Stimulated activated CD8-positive, alpha-beta memory T cell treated with anti-CD3 and anti-CD28 coated beads, Interleukin-2, amount 100 ng/mL, for 48 hours (primary cell): ENCODE measurements at places on chromosomes 3 and 15.

GRCh38 chr3:27533718-27534573 lies 49.8 kb upstream of the SLC4A7 start:
- no peak for DNase-seq

DNA sequence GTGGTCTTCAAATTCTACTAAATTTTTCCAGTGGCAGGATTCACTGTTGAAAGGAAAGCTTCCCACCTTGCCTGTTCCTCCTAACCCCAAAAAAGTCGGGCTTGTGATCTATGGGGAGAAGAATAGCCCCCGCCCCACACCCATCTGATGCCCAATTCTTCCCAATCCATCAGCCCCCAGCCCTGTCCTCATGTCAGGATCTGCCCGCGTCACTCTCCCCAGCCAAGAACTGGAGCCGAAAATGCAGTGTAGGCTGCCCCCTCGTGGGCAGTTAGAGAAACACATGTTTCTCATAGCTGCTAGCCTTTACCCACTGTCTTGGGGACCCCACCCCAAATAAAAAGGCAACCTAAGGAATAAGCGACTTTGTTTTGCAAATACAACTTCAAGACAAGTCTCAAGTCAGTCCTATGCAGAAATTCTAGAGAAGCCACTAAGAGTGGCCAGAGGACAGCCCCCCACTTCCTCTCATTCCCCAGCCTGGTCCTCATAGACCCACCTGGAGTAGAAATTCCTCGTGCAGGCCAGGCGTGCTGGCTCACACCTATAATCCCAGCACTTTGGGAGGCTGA lies 13.0 kb upstream of the CSK start:
- peak; percentile 37 for DNase-seq

DNA sequence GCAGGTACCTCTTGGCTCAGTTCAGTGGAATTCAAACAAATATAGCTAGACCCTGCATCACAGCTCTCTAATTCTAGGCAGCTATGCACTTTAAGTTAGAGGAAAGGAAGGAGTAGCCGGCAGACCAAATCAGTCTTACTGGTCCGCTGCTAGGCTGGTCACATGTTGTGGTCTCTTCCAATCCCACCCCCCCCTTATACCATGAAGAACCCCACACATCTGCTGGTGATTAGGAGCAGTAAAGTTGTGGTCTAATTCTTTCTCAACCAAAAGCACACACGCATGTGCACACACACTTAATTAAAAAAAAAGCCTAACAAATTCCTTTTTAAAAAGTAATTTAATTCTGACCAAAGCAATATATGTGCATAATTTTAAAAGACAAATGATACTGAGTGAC lies 16.7 kb upstream of the SH3GL3 start:
- DNase-seq, result no peak

- no peak for DNase-seq
Measured at GRCh38 chr3:99503350-99503749, 135.0 kb upstream of the COL8A1 start.

DNA sequence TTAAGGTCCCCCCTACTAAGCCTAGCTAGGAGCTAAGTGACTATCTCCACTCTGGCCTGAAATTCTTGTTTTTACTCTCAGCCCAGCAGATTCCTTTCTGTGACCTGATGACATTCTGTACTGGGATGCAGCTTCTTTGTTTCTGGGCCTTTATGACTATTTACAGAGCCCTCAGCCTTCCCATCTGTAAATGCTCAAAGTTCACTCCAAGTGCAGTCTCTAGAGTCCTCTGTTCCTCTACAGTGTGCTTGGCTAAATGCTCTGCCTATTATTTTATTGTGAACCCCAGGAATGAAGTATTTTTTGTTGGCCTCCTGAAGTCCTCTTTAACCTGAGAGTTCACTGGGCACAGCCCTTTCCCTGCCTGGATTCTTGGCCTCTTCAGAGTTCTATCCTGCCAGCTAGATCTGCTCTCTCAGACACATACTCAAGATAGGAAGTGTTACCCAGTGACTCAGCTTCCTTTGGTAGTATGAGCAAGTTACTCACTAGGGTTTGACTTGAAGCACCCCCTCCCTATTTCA lies 278.1 kb upstream of the P2RY1 start:
- DNase-seq, result no peak

GRCh38 chr3:116749388-116749787 lies 39.8 kb downstream of the TUSC7 start:
- no peak for DNase-seq

DNA sequence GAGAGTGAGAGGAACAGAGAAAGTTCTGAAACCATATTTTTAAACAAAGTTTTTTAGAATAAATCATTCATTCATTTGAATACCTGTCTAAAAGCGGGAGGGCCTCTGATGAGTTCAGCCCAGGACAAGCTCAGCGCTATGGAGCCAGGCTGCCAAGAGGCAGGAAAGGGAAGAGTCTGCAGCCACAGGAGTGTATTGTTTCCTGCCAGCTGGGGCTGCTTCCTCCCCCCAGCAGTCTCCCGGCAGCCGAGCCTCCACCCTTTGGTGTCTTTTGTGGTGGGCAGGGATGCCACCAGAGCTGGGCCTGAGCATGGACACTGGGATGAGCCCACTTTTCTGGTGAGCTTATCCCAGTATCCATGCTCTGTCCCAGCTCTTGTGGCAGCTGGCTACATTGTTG lies 199.5 kb upstream of the TPRG1 start:
- no peak for DNase-seq

DNA sequence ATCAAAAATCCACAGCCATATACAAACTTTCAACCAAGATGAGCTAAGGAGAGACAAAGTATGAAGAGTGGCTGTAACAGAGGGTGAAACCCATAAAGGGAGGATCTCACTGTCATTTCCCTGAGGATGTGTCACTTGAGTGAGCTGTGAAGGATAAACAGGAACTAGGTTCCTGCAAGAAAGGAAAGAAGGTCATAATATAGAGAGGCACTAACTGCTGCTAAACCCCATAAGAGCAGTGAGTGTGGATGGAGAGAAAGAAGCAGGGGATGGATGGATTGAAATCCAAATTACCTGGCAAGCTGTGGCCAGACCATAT lies 45.2 kb upstream of the CADPS start:
- no peak for DNase-seq

DNA sequence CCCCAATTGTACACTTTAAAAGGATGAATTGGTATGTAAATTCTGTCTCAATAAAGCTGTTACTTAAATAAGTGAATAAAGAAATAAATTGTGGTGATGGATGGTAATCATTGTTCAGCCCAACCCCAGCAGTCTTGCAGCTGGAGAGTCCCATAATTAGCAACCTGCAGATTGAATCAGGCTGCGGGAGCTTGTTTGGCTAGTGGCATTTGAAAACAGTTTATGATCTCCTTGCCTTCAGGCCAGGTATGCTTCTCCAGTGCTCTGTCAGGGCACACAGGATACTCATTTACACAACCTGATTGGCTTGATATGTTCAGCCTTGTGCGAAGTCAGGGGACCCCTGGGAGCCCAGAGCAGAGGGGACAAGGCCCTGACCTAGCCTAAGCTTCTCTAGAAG lies 16.5 kb upstream of the TSEN2 start:
- DNase-seq, result no peak

- DNase-seq, result no peak
Measured at GRCh38 chr3:72818092-72818773, 30.0 kb downstream of the SHQ1 start.

- DNase-seq, result no peak
Measured at GRCh38 chr3:61114316-61114953, 136.8 kb downstream of the FHIT start.

DNA sequence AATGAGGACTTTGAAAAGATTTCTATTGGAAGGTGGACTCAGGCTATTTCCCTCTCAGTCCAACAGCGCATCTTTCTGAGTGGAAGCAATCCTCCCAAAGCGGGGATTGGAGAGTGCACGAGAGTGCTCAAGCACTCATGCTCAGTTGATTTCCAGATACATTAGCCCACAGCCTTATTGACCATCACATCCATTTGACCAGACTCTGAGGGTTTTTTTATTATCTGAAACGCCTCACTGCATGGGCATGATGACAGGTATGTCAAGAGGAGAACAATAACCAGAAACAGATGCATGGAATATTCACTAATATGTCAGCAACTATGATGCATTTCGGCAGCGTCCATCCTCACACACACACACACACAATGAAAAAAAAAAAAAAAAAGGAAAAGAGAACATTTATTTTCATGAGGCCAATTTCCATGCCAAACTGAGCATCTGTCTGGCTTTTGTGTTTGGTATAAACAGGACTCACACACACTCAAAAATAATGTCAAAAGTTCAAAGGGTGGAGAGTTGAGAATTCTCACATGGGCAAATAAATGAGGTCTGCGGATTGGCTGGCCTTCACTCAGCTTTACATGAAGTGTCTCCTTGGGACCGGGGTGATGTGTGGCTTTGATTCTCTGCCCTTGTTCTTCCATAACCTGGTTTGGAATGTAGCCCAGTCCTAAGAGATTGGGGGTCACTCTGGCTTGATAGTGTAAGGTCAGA lies 371.6 kb downstream of the MCTP2 start:
- DNase-seq, result no peak

DNA sequence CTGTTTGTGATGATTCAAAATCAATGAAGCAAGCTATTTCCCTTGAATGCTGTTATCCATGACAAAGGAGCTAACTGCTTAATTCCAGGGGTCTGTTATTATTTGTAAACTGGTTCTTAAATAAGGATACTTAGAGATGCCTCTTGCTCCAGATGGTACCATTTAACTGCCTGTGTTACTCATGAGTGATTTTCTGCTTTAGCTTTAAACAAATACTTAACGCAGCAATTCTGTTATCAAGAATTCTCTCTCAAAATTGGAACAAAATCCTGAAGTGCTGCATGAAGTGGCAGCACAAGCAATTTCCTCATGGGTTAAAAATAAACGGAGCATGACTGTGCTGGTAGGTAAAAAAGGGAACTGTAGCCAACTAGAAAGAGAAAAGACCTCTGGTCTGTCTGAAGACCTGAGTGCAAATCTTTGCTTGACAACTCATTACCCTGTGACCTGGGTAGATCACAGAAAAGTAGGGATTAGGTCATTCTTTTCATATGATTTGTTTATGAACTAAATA lies 62.5 kb upstream of the GBE1 start:
- DNase-seq, result no peak

GRCh38 chr3:188298585-188298984 lies 144.6 kb downstream of the LPP start:
- DNase-seq, result no peak

GRCh38 chr3:187685948-187686347 lies 15.8 kb upstream of the SST start:
- DNase-seq, result no peak

DNA sequence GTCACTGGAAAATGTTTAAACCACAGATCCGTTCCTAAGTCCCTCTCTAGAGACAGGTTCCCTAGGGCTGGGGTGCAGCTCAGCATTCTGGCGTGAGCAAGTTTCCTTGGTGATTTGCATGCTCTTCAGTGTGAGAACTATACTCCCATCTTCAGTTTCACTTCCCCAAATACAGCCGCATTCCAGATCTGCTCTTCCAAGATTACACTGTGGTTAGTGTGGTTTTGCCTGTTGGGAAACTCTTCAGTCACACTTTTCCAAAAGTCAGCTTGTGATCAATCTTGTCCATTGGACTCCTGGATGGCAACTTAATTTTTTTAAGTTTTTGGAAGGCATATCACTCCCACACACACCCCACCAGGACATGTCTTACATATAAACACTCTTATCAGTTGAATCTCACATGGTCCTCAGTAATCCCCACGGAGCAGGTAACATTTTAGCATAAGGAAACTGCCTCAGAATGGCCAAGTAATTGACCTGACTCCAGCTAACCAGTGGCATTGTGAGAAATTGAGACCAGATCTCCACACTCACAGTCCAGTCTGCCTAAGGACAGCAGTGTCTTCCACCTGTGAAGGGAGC lies 33.5 kb upstream of the PTPN23 start:
- DNase-seq, result no peak

- peak; percentile 46 for DNase-seq
Measured at GRCh38 chr15:26891448-26892181, 24.8 kb downstream of the GABRA5 start.

DNA sequence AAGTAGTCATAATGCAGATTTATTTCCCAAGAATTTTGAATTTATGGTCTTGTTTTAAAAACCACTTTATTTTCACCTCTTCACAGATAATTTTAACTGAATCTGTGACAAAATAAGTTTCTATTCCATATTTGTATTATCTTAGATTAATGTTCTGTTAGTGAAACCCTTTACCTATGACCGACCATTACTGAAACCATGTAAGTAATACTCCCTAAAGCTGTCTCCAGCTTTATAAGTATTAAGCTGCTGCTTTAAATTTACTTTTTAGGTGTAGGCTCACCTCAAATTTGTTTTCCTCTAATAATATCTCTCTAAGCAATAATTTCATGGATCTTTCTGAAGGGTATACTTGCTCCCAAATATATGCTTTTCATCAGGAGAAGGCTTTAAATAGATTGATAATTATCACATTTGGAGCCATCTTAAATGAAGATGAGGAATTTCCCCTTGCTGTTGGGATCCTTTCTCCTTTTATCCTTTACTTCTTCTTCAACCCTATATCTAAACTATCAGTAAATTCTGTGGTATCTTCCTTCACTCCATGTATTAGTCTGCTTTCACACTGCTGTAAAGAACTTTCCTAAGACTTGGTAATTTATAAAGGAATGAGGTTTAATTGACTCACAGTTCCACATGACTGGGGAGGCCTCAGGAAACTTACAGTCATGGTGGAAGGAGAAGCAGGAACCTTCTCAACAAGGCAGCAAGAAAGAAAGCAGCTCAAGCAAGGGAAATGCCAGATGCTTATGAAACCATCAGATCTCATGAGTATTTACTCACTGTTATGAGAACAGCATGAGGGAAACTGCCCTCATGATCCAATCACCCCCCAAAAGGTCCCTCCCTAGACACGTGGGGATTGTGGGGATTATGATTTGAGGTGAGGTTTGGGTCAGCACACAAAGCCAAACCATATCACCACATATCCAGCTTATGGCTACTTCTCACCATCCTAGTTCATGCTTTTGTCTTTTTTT lies 92.3 kb upstream of the P2RY1 start:
- no peak for DNase-seq

GRCh38 chr15:42018306-42019224 lies 2.3 kb downstream of the PLA2G4E start:
- DNase-seq, result no peak

- no peak for DNase-seq
Measured at GRCh38 chr15:95866711-95867440, 463.6 kb upstream of the NR2F2 start.

DNA sequence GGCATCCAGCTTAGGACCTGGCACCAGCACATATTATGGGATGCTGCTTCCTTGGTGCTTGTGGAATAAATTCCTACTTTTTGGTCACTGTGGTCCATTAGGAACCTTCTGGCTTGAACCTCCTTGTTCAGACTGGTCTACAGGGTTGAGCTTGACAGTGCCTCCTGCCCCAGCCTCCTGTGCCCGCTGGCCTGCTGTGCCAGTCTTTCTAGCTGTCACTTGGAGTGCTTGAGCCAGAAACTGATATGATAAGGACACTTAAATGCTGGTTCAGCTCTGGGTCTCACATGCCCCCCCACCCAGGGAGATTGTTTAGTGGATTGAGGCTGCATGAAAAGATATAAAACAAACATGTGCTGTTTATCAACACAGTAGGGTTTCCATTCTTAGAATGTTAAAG lies 147.8 kb downstream of the SLCO3A1 start:
- no peak for DNase-seq

DNA sequence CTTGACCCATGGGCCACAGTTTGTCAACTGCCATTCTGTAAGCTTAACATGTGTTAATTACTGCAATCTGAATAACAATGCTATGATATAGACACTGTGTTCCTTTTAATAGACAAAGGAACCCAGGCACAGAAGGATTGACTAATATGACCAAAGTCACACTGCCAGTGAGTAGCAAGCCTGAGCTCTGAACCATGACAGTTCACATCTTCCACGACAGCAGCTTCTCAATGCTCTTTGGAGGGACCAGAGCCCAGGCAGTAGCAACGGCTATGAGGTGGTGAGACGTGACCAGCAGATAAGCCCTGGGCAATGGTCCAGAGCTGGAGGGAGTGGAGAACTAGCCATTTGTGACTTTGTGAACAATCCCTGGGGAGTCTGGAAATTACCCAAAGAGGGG lies 19.4 kb downstream of the CA12 start:
- no peak for DNase-seq
